ENCODE measurements at places on chromosomes 16 and 17. TPM values are rescaled to one million over a fixed set of nuclear protein-coding genes. Genes with fewer than 3 reads are reported as not detected.

DNA sequence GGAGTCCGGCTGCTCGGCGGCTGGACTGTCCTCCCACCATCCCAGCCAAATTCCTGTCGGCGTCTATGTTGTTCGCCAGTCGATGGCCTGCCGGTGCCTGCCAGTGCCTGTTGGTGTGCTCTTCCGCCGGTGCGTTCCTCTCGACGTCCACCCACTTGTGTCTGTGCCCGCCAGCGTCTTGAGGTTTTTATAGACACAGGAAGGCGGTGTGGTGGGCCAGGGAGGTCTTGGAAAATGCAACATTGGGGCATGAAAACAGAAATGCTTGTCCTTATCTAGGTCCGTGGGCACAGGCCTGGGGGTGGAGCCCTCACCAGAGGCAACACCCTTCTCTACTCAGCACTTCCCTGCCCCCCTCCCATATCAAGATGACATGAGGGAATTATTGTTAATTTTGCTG lies 167.8 kb downstream of the IRF8 start:
- H3K36me3 ChIP-seq = no peaks in the 10 kb centered on the region
- no peak overlapping the region for H3K27ac ChIP-seq
- H3K4me3 ChIP-seq = no peak overlapping the region
- no peaks in the 10 kb centered on the region for H3K4me1 ChIP-seq
- DNase-seq = no peak

The AIPL1 gene
- not detected for total RNA-seq

The NTN1 gene
- not detected for total RNA-seq

The BCAR1 gene
- 0.19 TPM for total RNA-seq

The TRAPPC2L gene
- 49.2 TPM for total RNA-seq

GRCh38 chr16:515175-515938 lies 12.2 kb upstream of the CAPN15 start:
- H3K4me3 ChIP-seq = no peak overlapping the region
- H3K27ac ChIP-seq = no peak overlapping the region
- DNase-seq = no peak

The BMERB1 gene
- 4.5 TPM for total RNA-seq

DNA sequence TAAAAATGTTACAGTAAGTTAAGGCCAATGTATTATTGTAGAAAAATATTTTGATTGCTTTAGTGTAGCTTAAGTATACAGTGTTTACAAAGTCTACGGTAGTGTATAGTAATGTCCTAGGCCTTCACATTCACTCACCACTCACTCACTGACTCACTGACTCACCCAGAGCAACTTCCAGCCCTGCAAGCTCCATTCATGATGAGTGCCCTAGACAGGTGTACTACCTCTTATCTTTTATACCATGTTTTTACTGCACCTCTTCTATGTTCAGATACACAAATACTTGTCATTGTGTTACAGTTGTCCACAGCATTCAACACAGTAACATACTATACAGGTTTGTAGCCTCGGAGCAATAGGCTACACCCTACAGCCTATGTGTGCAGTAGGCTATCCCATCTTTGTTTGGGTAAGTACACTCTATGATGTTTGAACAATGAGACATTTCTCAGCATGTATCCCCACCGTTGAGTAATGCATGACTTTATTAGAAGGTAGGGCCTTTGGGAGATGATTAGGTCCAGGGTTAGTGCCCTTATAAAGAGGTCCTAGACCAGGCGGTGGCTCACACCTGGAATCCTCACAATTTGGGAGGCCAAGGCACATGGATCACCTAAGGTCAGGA lies 117.8 kb downstream of the SLC39A11 start:
- peaks cover 7% of the 10 kb centered on the region for H3K4me1 ChIP-seq
- H3K27me3 ChIP-seq = no peaks in the 10 kb centered on the region
- no peak for DNase-seq
- no peaks in the 10 kb centered on the region for H3K36me3 ChIP-seq
- no peak overlapping the region for H3K27ac ChIP-seq
- no peak overlapping the region for H3K4me3 ChIP-seq

The VAT1L gene
- total RNA-seq = not detected

The GDPD3 gene
- total RNA-seq = 8.1 TPM

GRCh38 chr17:39393736-39394135 lies 7.7 kb downstream of the FBXL20 start:
- no peaks in the 10 kb centered on the region for H3K4me1 ChIP-seq
- H3K36me3 ChIP-seq = no peaks in the 10 kb centered on the region
- H3K27ac ChIP-seq = no peak overlapping the region

Measured in activated CD8-positive, alpha-beta memory T cell treated with anti-CD3 and anti-CD28 coated beads, Interleukin-2, amount 10 ng/mL, durations not matched to agents 7 days and 5 days (primary cell).